ENCODE measurements at places on chromosomes 13 and 19.

DNA sequence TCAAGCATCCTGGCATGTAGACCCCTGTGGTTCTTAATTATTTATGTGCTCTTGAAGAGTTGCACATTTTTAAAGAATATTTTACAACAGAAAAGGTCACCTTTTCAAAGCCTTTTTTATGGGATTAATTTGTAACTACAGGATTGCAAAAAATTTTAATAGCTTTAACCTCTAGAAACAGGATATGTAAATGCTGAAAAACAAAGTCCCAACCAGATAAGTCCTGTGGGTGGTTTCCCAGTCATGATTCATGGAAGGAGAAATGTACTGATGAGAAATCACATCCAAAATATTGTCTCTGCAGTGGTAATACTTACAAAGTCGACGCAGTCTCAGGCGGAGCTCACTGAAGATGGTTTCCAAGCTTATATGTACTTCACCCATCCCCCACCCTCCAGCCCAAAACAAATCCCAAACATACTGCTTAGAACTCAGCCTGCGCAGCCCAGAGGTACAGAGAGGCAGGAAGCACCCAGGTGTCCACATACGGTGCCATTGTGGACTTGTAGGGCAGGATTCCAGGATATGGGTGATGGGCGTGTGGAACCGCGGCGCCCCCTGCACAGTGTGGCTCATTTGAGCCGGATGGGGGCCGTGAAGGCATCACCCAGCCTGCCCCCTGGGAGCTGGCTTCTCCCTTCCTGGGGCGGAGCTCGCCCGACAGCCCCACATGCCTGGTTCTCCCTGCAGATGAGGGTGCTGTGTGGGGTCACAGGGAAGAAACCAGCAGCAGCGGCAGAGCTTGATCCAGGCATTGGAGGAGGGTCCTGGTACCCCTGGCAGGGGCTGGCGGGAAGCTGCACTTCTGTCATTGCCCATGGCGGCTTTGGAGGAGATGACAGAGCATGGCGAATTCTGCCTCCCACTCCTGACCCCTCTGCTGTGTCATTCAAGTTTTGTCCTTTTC lies 101.2 kb downstream of the ATP11A start:
- DNase-seq, result peak; percentile 56

- DNase-seq, result no peak
These were observed 12.0 kb upstream of the TNFSF11 start for GRCh38 chr13:42561752-42562467.

GRCh38 chr13:50672025-50672424 lies 171.5 kb downstream of the DLEU7 start:
- DNase-seq, result no peak

- DNase-seq, result no peak
These were observed 2.8 kb downstream of the THAP8 start for GRCh38 chr19:36051236-36051635.

DNA sequence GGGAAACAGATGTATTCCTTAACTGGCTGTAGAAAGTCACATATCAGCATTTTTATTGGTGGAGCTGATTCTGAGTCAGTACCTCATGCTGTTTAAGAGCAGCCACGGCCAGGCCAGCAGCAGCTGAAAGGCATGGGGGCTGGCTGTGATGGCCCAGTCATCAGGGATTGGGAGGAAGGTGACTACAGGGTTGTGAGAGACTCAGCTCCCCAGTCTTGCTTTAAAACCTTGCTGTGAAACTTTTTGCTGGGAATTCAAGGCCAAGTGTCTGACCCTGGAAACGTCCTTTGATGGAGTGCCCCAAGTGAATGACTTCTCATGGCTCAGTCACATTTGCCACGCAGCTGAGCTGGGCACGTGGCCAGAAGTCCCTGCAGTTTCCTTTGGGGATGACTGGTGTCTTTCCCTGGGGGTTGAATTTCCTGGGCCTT lies 39.1 kb upstream of the RNF113B start:
- no peak for DNase-seq

GRCh38 chr19:13974073-13974472 lies 21.8 kb downstream of the DCAF15 start:
- no peak for DNase-seq

DNA sequence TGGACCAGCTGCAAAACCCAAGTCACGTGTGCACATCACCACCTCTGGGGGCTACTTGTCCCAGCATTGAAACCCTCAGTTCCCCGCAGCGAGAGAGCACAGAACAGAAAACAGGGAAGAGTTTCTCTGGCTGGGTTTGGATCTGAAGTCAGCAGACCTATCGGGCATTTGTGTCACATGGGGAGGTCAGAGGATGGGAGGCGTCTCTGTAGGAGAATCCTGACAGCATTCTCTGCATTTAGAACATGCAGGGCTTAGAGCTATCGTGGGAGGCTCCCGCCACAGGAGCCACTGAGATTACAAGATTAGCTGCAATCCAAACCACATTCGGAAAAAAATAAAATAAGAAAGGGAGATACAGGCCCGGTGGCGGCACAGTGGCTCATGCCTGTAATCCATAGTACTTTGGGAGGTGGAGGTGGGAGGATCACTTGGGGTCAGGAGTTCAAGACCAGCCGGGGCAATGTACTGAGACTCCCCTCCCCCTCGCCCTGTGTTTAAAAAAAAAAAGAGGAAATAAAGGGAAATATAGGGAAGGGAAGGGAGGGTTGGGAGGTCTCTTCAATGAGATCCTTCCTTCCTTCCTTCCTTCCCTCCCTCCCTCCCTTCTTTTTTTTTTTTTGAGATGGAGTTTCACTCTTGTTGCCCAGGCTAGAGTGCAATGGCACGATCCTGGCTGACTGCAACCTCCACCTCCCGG lies 2.9 kb upstream of the TLE6 start:
- DNase-seq, result no peak

DNA sequence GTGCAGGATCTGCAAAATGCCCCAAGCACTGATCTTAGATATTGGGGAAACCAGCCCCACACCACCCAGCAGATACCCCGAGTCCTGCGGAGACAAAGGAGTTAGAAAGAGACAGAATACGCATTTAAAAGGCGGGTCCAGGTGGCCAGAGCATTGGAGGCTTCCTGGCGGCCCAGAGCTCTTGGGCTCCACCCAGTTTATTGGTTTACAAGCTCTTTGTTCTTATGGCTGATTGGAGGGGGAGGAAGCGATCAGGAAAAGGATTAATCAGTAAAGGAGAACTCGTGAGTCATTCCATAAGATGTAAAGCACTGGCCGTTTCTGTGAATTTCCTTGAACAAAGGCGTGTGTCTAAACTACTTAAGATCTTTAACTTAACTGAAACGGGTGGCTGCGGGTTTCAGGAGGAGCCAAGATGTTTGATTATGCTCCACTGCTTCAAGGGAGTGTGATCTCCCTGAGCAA lies 926 bp downstream of the ZNF587 start:
- no peak for DNase-seq

DNA sequence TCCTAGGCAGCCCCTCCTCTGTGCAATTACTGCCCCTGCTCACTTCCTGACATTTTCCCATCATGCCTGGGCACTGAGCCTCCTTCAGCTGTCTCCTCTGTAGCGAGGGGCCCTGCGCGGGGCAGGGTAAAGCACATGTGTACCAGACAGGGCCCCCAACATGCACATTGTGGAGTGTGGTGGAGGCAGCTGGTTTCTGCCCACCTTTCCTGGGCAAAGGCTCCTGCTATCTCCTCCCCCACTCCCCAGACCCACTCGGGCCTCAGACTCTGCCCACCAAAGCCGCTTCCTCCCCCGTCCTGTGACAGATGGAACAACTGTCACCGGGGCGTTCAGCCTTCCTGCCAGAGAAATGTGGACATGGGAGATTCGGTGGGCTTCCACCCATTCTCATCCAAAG lies 2.9 kb upstream of the KPTN start:
- no peak for DNase-seq

- DNase-seq, result no peak
These were observed 1014.9 kb upstream of the ATXN8OS start for GRCh38 chr13:69092615-69093322.

- DNase-seq, result no peak
These were observed 568 bp downstream of the POLR2I start for GRCh38 chr19:36113894-36114720.

GRCh38 chr13:98972059-98972458 lies 5.8 kb downstream of the DOCK9 start:
- DNase-seq, result no peak

GRCh38 chr19:343941-344624 lies 513 bp downstream of the MIER2 start:
- no peak for DNase-seq

DNA sequence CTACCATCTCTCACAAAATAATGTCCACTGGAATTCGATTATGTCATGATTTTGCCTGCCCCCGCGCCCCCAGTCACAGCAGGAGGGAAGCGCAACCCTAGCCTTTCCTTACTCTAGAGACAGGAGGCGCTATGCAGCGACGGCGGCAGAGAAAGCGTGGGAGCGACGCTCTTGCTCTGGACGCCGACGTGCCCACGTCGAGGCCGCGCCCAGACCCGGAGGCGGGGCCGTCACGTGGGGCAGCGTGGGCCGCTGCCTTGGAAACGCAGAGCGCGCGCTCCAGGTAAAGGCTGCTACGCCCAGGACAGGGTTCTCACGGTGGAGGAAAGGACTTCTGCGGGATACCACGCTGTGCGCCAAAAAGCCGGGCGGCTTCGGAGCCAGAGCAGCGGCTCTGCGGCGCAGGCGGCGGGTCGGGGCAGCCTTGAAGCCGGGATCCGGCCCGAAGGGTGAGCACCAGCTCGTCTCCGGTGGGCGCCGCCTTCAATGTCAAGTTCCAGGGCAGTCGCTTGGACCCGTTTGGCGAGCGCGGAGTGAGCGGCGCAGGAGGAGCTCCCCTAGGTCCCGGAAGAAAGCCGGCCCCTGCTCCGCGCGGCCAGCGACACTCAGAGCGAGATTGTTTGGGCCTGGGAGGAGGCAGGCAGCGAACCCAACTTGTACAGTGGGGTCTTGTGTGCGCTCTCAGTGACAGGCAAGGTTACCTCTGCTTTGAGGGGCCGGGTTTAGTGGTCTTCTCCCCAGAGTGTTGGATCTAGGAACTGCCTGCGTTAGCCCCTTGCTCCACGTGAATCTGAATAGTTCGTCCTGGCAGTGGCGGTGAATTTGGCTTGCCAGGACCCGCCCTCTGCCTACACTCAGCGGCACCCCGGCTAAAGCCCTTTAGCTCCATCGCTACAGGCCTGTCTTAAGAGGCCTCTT lies 121.7 kb downstream of the MRPL57 start:
- peak; percentile 89 for DNase-seq

- no peak for DNase-seq
These were observed 899.8 kb upstream of the MIR17HG start for GRCh38 chr13:90447734-90448101.

DNA sequence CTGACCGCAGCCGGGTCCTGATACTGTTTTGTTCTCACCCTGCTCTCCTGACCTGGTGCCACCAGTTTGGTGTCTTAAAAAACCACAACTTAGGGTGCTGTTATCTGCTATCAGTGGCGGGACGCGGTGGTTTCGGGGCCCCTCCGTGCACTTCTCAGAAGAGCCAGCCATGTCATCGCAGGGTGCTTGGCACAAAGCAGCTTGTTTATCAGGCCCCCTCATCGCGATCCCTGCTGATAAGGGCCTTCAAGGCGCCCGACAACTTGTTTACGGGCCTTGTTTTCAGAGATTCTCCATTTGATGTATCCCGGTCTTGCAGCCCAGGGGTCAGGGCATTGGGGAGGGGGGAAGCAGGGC lies 58.1 kb upstream of the KLF2 start:
- DNase-seq, result no peak

DNA sequence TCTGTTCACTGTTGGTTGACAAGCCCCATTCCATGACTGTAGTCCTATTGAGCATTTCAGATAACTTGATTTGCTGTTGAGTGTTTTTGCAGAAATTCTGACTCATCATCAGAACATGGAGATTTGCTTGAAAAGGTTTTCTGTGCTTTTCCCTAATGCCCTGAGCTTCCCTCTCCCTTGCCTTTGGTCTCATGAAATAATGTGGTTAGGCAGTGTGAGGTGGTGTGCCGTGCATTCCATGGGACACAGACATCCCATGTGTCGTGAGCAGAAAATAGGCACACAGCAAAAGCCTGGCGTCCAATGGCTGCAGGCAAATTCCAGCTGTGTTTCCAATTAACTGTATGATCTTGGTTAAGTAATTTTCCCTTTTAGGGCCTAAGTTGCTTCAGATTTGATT lies 197.4 kb downstream of the DLEU7 start:
- no peak for DNase-seq

- peak; percentile 83 for DNase-seq
These were observed 21.8 kb downstream of the OLFM2 start for GRCh38 chr19:9914315-9915207.

GRCh38 chr13:77820431-77821149 lies 98.0 kb downstream of the EDNRB start:
- DNase-seq, result no peak

- no peak for DNase-seq
These were observed 16.5 kb upstream of the ZNF8 start for GRCh38 chr19:58261968-58262921.

DNA sequence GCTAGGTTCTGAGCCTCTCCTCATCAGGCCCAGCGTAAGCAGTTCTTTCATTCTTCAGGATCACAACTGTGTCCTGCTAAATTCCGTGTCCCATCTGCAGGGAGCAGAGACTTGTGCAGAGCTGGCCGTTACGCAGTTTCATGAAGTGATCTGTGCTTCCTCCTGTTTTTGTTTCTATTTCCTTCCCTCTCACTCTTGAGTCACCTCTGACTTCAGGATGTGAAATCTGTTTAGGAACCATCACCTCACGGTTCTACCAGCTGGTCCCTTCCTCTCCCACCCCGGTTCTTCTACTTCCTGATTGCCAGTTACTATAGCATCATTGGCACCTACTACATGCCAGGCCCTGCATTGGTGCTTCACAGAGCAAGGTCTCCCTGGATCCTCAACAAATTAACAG lies 8.5 kb downstream of the MAU2 start:
- no peak for DNase-seq

GRCh38 chr19:46357846-46358583 lies 11.1 kb downstream of the PPP5C start:
- no peak for DNase-seq

DNA sequence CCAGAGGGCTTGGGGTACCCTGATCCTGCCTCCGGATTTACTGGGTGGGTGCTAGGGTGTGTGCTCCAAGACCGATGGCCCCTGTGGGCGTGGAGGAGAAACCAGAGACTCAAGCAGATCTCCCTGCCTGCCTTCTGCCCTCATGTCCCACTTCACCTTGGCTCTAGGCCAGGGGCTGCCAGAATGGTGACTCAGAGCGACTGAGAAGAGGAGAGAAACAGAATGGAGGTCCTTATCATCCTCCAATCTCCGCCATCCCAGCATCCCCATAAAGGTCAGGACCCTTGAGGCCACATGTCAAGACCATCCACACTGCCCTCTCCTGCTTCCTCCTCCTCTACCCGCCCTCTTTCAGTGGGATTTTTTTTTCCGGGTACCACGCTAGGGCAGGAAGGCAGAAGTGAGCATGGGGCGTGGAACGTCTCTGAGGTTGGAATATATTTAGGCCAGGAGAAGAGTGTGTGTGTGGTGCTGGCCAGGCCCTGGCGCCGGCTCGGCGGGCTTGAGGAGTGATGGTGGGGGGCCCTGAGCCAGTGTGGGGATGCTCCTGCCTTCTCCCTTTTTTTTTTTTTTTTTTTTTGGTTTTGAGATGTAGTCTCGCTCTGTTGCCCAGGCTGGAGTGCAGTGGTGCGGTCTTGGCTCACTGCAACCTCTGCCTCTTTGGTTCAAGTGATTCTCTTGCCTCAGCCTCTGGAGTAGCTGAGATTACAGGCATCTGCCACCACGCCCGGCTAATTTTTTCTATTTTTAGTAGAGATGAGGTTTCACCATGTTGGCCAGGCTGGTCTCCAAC lies 22.3 kb downstream of the IER2 start:
- peak; percentile 80 for DNase-seq

GRCh38 chr13:47610687-47611086 lies 390.4 kb downstream of the SUCLA2 start:
- no peak for DNase-seq
